SK-MEL-5 (cell line): ENCODE measurements at places on chromosomes 7 and 10. TPM values are rescaled to one million over a fixed set of nuclear protein-coding genes. Genes with fewer than 3 reads are reported as not detected.

DNA sequence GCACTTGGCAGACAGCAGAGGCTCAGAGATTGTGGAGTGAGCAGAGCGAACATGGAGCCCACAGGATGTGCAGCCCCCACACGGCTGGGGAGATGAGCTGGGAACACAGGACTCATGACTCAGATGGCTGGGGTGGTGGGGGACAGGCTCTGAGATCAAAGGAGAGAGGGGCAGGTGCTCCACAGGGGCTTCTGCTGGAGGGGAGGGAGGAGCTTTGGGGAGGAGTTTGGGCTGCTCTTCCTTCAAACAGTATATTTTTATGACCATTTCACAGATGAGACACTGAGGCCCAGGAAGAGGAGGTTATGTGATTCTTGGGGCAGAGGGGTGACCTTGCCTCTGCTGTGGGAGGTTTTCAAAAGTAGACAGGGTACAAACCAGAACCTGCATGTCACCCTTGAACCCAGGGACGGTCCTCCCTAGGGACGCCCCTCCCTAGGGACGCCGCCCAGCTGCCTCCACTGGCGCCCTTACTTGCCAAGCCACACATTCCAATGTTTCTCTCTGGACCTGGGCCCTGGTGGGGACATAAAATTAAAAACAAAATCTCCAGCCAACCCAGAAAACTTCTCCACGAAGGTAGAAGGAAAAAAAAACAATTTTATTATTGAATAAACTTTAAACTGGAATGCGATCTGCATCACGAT is 981 bp upstream of the CRYGN start:
- no peak for DNase-seq

Gene HYAL4
- total RNA-seq: not detected in 2 replicates

DNA sequence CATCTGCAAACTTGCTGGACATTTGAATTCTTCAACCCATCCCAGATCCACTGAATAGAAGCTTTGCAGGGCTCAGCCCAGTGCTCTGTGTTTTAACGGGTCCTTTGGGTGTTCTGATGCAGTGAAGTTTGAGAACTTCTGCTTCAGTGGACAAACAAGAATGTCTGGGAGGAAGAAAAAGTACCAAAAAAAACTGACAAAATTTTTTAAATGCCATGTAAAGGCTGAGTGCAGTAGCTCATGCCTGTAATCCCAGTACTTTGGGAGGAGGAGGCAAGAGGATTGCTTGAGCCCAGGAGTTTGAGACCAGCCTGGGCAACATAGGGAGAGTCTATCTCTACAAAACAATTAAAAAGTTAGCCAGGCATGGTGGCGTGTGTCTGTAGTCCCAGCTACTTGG is 51.8 kb upstream of the FRMD4A start:
- DNase-seq: no peak

Gene MOGAT3
- total RNA-seq: not detected in 2 replicates

Gene TMEM248
- total RNA-seq: 160 and 188 TPM in 2 replicates

- peak; percentile 90 for DNase-seq
Measured at GRCh38 chr7:157432541-157432956, 95.7 kb downstream of the DNAJB6 start.

- no peak for DNase-seq
Measured at GRCh38 chr10:58820386-58820785, 307.7 kb downstream of the BICC1 start.

- DNase-seq: no peak
Measured at GRCh38 chr7:130490888-130491804, 739 bp upstream of the MEST start.

DNA sequence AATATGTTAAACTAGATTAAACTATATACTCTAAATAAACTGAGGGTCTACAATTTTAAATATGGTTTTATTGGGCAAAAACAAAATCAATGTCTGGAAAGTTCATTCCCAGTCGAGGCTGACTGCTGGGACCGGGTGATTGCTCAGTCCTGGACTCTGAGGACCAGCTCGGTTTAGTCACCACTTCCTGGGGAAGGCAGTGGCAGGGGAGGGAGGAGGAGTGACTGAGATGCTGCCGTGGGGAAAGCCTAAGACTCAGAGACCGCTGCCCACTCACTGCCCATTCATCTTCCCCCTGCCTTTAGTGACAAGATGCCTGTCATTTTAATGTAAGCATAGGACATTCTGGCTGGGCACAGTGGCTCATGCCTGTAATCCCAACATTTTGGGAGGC is 29.0 kb downstream of the ATOH7 start:
- no peak for DNase-seq

Gene C7orf25
- total RNA-seq: 4.5 and 9.0 TPM in 2 replicates

- peak; percentile 57 for DNase-seq
Measured at GRCh38 chr7:3427957-3428356, 126.9 kb downstream of the SDK1 start.

Gene NOS3
- total RNA-seq: 0.03 TPM in 1 of 2 replicates, not detected in the other

DNA sequence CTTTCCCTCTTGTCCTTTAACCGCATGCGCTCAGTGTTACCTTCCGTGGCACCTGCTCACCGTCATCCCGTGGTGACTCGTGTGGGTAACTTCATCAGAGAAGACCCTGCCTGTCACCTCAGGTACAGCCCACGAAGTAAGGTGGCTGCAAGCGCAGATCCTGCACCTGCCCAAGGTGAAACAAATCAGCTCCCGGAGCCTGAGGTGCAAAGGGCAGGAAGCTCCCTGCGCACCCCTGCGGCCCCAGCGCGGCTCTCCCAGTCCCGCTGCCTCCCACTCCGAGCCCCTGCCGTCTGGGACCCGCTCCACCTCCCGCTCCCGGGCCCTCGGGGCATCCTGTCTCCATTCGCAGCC is 110.9 kb upstream of the LANCL2 start:
- no peak for DNase-seq

GRCh38 chr10:53770903-53771302 is 998.3 kb upstream of the MBL2 start:
- no peak for DNase-seq

- no peak for DNase-seq
Measured at GRCh38 chr7:30269490-30269889, 14.9 kb upstream of the ZNRF2 start.

DNA sequence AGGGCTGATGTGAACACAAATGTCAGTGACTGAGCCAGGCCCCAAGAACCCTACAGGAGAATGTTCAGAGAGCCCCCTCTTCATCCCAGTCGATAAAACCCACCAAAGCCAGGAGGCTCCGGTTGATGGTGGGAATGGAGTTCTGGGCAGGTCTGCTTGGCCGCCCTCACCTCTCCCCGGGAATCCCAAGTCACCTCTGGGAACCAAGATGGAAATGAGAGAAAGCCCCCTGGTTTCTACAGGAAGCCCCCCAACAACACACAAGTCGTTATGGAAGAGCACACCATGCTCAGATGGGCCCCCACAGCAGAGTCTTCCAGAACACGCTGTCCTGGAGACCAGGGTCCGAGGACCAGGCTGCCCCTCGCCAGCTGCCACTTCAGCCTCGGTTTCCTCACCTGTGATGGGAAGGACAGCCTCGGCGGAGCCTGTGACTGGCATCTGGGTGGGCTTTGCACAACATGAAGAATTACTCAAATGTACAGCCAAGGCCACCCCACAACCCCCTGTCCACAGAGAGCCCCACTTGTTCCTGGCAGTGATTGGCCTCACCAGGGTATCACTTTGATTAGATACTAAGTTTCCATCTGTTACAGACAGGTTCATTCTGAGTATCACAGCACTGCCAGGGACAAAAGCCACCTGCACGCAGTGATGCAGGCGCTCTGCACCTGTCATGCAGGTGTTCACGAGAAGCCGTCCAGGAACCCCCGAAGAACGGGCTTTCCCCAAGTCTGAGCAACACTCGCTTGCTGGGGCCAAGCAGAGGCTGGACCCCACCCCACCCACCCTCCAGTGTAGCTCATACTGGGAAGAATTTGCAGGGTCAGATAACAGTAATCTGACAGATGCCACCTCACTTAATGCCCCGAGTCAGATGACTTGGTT is 57.6 kb downstream of the MKI67 start:
- no peak for DNase-seq

Gene CD36
- total RNA-seq: 35.2 and 45.5 TPM in 2 replicates

GRCh38 chr10:81733542-81733941 is 141.5 kb upstream of the NRG3 start:
- DNase-seq: no peak

DNA sequence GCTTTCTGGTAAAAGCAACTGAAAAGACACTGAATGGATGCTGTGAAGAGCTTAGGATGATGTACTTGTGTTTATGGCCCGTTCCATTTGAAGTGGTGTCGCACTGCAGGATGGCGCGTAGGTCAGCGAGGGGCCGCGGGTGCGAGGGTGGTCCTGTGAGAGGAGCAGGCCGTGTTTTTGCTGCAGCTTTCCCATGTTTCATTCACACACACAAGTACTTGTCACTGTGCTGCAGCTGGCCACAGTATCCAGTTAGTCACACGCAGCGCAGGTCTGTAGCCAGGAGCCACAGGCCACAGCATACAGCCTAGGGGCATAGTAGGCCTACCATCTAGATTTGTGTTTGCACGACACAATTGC is 23.2 kb downstream of the WIPI2 start:
- no peak for DNase-seq
